ENCODE measurements at places on chromosomes 5 and 9.

GRCh38 chr5:178547753-178548415 is 42.3 kb downstream of the COL23A1 start:
- DNase-seq = no peak

DNA sequence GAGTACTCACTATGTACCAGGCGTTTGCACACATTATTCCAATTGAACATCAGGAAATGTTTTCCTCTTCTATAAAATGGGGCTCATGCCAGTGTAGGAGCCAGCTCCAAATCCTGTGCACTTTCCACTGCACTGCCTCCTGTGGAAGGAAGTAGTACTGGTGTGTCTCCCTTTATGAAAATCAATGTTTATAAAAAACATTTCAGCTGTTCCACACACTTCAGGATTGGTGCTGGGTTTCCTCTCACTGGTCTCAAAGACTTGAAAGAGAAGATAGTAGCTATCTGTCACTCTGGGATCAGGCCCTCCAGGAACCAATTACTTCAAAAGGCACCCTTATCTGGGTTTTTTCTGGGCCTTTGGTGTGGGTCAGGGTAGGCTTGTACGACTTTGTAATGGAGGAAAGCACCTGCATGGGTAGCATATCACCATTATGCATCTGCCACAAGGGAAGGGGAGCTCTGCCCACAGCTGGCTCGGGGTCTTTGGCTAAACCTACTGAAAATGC is 32.5 kb downstream of the RAB14 start:
- peak; percentile 40 for DNase-seq

GRCh38 chr5:4295663-4296339 is 700.2 kb downstream of the IRX1 start:
- DNase-seq = peak; percentile 47

DNA sequence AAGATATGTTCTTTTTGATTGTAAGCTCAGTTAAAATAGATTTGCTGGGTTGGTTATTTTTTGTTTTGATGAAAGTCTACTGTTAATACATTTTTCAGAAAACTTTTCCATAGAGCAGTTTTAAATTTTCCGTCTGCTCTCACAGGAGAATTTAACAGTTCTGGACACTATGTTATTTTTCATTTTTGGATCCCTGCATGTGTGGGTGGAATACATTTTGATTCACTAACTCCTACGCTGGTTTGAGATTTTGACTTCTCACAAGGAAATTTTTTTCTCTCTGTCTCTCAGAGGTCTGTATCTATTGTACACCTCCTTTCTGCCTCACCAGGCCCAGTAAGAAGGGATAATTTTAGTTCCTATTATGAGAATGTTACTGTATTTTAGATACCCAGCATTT is 502.4 kb downstream of the CDH10 start:
- DNase-seq = no peak
